Activated CD8-positive, alpha-beta memory T cell treated with anti-CD3 and anti-CD28 coated beads for 36 hours (primary cell): ENCODE measurements at places on chromosomes 3 and 15. TPM values are rescaled to one million over a fixed set of nuclear protein-coding genes. Genes with fewer than 3 reads are reported as not detected.

EXD1 gene
- total RNA-seq, result not detected

CCDC54 gene
- not detected for total RNA-seq

CYP1A2 gene
- total RNA-seq, result not detected

MRPL3 gene
- 218 TPM for total RNA-seq

CADM2 gene
- total RNA-seq, result 0.53 TPM

FYTTD1 gene
- 42.9 TPM for total RNA-seq

SEC62 gene
- total RNA-seq, result 61.7 TPM

CHRD gene
- not detected for total RNA-seq

SKIC8 gene
- 68.0 TPM for total RNA-seq

ACAP2 gene
- 35.3 TPM for total RNA-seq

LMAN1L gene
- not detected for total RNA-seq

RPL4 gene
- total RNA-seq, result 4,577 TPM

CFAP161 gene
- total RNA-seq, result not detected

FAM3D gene
- total RNA-seq, result not detected

GRM7 gene
- total RNA-seq, result not detected

PIERCE2 gene
- total RNA-seq, result not detected

HGD gene
- 0.23 TPM for total RNA-seq

EFCC1 gene
- 0.10 TPM for total RNA-seq

MNS1 gene
- 0.78 TPM for total RNA-seq

EPHA3 gene
- total RNA-seq, result 0.11 TPM

NRG4 gene
- total RNA-seq, result not detected

APBA2 gene
- 16.2 TPM for total RNA-seq
